Stimulated activated CD8-positive, alpha-beta memory T cell treated with anti-CD3 and anti-CD28 coated beads, Interleukin-4, amount 100 ng/mL, for 4 hours (primary cell): ENCODE measurements at places on chromosomes 13 and 19.

GRCh38 chr13:60230593-60230992 is 66.9 kb upstream of the DIAPH3 start:
- no peak for DNase-seq

GRCh38 chr13:76293346-76293745 is 592.9 kb downstream of the KCTD12 start:
- DNase-seq, result no peak

GRCh38 chr19:6587093-6587820 is 3.7 kb downstream of the CD70 start:
- DNase-seq, result no peak

DNA sequence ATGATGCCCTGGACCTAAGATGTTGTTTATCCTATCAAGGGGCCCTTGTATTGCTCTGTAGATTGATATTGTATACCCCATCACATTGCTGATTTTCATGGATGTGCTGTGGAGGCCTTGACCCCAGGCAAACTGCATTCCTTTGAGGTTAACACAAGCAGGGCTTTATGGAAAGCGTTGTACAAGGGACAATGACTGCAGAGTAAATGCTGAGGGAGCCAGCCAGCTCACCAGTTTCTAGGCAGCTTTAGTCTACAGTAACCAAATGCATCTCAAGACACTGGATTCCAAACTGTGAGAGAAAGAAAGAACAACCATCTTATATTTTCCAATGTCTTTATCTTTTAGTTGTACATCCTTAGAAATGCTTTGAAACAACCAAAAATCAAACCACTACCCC is 34.1 kb upstream of the EDNRB start:
- no peak for DNase-seq

DNA sequence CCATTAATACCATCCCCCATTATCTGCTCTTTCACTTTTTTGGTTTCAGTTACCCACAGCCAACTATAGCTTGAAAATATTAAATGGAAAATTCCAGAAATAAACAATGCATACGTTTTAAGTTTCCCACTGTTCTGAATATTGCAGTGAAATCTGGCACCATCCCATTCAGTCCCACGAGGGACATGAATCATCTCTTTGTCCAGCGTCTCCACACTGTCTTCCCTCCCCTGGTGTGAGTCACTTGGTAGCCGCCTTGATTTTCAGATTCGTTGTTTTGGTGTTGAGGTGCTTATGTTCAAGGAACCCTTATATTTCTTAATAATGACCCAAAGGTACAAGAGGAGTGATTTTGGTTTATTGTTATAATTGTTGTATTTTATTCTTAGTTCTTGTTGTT is 246.1 kb downstream of the DCT start:
- no peak for DNase-seq

DNA sequence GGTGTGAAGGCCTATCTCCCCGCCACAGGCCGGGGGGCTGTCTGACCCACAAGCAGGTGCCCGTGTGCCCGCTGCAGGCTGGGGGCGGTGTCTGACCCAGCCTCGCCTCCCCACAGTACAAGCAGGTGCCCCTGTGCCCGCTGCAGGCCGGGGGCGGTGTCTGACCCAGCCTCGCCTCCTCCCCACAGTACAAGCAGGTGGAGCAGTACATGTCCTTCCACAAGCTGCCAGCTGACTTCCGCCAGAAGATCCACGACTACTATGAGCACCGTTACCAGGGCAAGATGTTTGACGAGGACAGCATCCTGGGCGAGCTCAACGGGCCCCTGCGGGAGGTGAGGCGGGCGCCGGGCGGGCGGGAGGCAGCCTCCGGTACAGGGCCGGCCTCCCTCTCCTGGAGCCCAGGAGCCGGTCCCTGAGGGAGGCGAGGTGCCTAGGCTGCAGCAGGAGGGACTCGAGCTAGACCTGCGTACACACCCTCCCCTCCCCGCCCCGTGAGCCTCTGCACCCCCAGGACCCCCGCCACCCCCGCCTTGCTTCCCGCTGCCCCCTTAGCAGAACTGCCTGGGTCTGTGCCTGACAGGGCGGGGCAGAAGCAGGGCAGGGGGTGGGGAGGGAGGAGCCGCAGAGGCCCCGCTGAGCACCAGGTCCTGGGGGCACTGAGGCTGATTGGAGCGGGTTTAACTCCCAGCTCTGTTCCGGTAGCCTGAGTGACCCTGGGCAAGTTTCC is 20.6 kb downstream of the HCN2 start:
- no peak for DNase-seq

DNA sequence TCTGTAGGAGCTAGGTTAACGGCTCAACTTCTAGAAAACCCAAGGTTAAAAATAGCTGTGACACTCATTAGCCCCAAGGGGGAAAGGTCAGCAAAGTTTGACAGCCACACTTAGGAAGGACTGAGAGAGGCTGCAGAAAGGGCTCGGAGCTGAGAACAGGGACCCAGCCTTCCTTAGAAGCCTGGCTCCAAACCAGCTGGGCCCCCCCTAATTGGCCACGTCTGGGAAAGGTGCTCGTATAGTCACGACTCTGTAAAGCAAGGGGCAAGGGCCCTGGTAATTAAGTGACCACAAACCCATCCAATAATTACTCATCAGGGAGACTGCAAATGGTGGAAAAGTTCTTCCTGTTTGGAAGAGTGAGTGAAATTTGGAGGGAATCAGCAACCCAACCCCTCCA is 90.5 kb downstream of the RNASEH2B start:
- DNase-seq, result no peak

DNA sequence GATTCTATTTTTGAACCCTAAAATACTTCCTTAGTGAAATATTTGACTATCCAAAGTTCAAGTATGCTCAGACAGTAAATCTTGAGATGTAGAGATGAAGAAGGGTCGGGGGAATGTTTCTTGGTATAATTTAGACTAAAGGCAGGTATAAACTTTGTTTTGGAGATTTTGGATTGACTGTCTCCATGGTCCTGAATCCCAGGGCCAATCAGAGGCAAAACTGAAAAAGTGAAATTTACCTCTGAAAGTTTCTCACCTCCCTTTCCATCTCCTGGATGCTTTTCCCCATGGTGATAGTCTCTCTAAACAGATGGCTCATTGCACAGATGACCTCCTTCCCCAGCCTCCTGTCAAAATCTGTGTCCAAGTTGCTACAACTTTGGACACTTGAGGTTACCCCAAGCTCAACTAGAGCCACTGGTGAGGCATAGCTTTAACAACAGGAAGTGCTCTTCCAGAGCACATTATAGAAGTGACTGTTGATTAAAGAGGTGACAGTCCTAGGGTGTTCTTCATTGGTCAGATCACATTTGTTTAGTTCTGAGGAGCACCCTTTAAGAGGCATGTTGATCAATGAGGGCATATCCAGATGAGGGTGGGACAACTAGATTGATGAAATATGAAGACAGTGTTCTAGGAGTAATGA is 128.4 kb downstream of the AKAP11 start:
- DNase-seq, result no peak

GRCh38 chr13:20340759-20341171 is 108.6 kb upstream of the GJB6 start:
- no peak for DNase-seq

DNA sequence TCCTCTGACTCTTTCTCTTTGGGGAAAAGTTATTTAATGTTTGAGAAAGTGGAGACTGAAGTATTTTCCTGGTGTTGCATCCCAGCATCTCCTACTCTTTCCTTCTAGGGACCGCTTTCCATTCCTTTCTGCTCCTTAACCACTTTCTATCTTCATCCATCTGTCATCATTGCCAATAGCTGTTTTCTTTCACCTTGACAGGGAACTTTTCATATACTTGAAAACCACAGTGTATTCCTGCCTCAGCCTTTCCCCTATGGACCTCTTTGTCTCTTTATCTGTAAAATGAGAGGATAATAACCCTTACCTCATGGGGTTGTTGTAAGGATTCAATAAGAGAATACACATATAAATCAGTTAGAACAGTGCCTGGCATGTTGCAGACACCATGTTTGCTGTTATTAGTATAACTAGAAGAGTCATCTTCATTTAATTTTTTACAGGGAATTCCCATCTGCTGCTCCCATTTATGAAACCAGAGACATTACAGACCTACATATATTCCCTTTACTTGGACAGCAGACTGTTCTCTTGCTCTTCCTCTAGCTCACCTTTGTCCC is 31.8 kb downstream of the LCP1 start:
- DNase-seq, result no peak

GRCh38 chr13:41561170-41561569 is 103.8 kb downstream of the RGCC start:
- no peak for DNase-seq

GRCh38 chr13:72314210-72314609 is 413.2 kb downstream of the MZT1 start:
- DNase-seq, result no peak

- DNase-seq, result no peak
These were observed 52.6 kb downstream of the MAP4K1 start for GRCh38 chr19:38564981-38565690.

GRCh38 chr19:50943074-50943828 is 9.6 kb downstream of the KLK5 start:
- no peak for DNase-seq

DNA sequence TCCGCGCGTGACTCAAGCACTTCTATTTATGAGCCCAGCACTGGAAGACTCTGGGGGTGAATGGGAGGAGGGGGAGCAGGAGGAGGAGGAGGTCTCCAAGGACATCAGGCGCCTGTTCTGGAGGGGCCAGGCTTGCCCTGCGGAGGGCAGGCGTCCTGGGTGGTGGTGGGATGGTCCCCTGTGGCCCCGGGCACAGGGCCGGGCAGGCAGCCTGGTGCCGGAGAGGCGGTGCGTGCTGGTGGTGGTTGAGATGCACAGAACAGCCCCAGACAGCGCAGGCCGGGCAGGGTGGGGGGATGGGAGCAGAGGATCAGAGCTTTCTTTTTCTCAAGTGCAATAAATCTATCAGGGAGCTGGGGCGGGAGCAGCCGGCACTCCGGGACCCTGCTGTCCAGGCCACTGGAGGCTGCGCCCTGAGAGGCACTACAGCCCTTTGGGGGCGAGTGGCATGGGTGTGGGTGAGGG is 14.0 kb downstream of the NKPD1 start:
- no peak for DNase-seq
